Osteoblast (primary cell): ENCODE measurements at places on chromosomes 11 and 22.

- peak; percentile 89 for DNase-seq
Measured at GRCh38 chr11:44634401-44635281, 69.2 kb downstream of the CD82 start.

DNA sequence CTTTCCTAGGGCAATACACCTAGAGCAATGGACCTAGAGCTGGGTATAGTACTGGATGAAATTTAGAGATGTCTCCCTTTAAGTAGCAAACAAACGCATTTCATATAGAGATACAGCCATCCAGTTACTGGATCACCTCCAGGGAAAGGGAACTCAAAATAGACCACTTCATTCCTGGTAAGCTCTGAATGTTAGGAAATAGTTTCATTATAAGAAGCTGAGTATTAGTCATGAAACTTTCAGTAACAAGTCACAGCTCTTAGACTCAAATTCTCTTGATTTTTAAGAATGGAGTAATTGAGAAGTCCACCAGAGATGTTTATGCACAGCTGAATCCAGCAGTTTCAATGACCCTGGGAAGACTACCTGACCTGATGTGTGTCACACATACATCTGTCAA is 221.9 kb downstream of the FAM76B start:
- no peak for DNase-seq

DNA sequence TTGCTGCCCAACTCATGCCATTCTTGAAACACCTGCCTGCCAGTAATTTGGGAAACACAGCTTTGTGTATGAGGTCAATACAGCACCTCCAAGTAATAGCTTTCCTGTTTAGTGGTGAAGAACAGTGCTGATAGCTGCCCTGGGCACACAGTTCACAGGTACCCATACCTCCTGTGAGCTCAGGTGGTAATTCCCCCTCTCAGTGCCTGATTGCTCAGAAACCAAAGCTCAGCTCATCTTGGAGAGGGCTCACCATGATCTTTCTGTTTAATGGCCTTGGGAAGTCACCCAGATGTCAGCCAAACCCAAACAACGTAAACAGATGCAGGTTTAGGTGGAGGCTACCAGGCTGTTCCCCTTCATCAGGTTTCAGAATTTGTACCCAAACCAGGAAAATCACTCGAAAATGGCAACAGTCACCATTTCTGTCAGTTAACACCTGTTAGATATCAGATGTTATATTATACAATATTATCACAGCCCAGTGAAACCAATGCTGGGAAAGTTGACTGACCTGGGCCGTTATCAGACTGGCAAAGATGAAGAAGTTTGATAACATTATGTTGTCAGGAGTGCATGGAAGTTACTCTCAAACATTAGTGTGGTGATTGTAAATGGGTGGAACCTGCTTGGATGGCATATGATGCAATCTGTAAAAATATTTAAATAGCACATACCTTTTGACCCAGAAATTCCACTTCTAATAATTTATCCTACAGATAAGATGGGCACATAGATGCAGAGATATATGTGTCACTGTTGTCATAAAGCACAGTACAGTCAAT is 18.9 kb downstream of the VSTM5 start:
- DNase-seq: no peak

- DNase-seq: no peak
Measured at GRCh38 chr22:31287818-31288495, 4.3 kb downstream of the PIK3IP1 start.

DNA sequence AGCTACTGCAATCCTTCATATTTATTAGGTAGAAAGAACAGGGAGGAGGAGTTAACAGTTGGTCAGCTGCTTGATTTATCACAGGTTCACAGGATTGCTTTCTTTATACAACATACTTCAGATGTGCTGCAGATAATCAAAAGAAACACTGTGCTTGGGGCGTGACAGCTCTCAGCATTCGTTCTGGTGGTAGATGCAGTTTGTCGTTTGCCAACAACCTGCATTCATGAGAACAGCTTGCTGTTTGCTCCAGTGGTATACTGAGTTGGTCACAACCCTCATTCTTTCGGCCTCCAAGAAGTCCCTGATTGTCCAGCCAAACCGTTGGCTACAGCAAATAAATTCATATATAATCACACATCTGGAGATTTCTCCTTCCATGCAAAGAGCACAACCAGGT is 120.5 kb downstream of the ZNF280B start:
- no peak for DNase-seq

- no peak for DNase-seq
Measured at GRCh38 chr11:95542868-95543551, 246.6 kb downstream of the FAM76B start.

DNA sequence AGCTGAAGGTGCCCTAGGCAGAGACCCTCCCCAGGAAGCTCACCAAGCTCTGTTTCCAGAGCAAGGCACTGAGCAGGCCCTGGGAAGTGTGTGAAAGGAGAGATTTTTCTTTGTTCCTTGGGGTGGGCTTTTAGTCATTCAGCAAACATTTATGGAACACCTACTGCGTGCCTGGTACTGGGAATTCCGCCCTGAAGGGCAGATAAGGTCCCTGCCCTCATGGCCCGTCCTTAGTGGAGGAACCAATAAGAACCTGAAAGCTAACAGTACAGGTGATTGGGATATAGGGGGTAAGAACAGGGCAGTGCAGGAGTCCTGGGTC is 3.9 kb downstream of the TMEM134 start:
- DNase-seq: peak; percentile 73

GRCh38 chr22:38454353-38455075 is 485 bp downstream of the KCNJ4 start:
- peak; percentile 85 for DNase-seq

DNA sequence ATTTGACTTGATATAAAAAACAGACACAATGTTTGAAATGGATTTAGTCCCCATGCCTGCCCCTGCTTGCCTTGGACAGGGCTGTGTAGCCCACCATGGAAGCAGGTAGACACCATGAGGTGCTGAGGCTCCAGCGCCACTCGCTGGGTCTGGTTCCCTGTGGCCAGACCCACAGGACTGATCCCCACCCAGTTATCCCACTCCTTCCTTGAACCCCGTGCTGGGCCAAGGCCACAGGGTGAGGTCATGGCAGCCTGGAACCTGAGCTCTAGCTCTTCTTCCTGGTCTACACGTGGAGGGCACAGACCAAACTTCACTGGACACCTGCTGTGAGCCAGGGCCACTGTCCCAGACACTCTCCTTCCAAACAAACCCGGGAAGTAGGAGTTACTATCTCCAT is 42.5 kb downstream of the GAB4 start:
- DNase-seq: no peak
